ENCODE measurements at places on chromosomes 7 and 10. TPM values are rescaled to one million over a fixed set of nuclear protein-coding genes. Genes with fewer than 3 reads are reported as not detected.

DNA sequence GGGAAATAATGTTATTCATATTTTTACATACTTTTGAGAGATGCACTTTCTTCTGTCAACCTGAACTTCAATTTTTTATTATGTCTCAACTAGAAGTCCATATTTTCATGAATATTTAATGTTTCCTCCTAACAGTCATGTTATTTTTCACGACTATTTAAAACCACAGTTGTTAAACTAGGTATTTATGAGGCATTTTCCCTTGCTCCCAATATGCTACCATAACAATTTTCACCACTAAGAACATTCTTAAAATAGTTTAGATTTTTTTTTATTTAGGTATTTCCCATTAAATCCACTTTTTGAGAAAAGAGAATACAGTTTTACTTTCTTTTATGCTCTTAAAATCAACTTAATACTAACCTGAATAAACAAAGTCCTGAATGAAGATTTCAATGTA is 89.4 kb downstream of the JAZF1 start:
- no peak overlapping the region for H3K27ac ChIP-seq
- H3K36me3 ChIP-seq = no peaks in the 10 kb centered on the region
- DNase-seq = no peak
- no peak overlapping the region for H3K4me3 ChIP-seq
- H3K4me1 ChIP-seq = no peaks in the 10 kb centered on the region

Gene HPS1
- total RNA-seq = 40.5 TPM

DNA sequence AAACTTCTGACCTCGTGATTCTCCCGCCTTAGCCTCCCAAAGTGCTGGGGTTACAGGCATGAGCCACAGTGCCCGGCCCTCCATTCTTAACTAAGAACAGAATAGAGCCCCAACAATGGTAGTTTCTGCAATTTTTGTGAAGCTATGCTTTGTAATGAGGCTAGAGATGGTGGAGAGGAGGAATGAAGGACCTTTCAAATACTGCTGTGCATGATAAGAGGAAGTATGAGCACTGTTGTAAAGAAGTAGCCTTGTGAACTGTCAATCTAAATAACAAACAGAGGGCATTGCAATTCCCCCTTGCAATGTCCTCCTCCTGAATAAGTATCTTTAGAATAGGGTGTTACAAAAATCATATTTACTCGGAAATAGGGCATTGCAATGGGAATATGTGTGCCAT is 70.2 kb downstream of the EVX1 start:
- peaks cover 6% of the 10 kb centered on the region for H3K4me1 ChIP-seq
- H3K27me3 ChIP-seq = peaks cover 19% of the 10 kb centered on the region
- H3K36me3 ChIP-seq = no peaks in the 10 kb centered on the region
- H3K4me3 ChIP-seq = no peak overlapping the region
- no peak for DNase-seq

- H3K27me3 ChIP-seq = no peaks in the 10 kb centered on the region
- H3K36me3 ChIP-seq = no peaks in the 10 kb centered on the region
- no peaks in the 10 kb centered on the region for H3K4me1 ChIP-seq
- no peak overlapping the region for H3K27ac ChIP-seq
These were observed 157.6 kb upstream of the LANCL2 start for GRCh38 chr7:55207436-55208125.

DNA sequence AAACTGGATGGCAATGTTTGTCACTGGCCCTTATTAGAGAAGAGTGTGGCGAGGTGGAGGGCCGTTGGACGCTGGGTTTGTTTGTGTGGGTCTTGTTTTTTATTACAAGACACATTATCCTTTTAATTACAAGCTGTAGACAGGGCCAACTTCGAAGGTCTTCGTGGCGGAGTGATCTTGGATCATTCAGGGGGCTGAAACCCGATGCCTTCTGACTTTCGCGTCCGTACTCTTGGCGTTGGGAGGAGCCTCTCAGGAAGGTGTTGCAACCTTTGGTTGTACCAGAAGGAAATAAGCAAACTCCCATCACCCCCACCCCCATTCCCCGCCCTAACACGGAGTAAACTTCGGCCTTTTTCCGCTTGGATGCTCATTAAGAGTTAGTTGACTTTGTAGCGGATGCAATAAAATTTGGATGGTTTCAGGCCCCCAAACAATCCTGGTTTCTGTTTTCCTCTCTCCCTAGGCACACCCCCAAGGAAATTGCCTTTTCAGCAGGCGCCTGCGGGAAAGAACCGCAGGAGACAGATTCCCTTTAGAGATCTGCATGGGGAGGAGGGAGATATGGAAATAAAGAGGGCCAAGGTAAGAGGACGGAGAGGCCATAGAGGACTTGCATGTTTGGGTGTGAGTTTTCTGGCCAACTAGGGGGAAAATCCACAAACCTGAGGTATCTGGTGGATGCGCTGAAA is 294.5 kb upstream of the NFE2L3 start:
- no peak for DNase-seq
- no peak overlapping the region for H3K4me3 ChIP-seq
- H3K27ac ChIP-seq = no peak overlapping the region
- H3K4me1 ChIP-seq = peaks cover 5% of the 10 kb centered on the region
- no peaks in the 10 kb centered on the region for H3K36me3 ChIP-seq
- peaks cover 16% of the 10 kb centered on the region for H3K27me3 ChIP-seq

Gene SLC39A12
- total RNA-seq = not detected
